ENCODE measurements at places on chromosomes 4 and X. TPM values are rescaled to one million over a fixed set of nuclear protein-coding genes. Genes with fewer than 3 reads are reported as not detected.

Gene ZAR1
- 0.03 TPM for polyA plus RNA-seq

Gene ODAPH
- polyA plus RNA-seq: not detected

Gene MBNL3
- polyA plus RNA-seq: 16.4 TPM

- H3K4me3 ChIP-seq: no peak overlapping the region
- no peaks in the 10 kb centered on the region for H3K4me1 ChIP-seq
- no peak overlapping the region for H3K27ac ChIP-seq
- DNase-seq: no peak
These were observed 194.8 kb downstream of the CHRDL1 start for GRCh38 chrX:110600745-110601310.

GRCh38 chr4:3634894-3635820 lies 102.9 kb upstream of the LRPAP1 start:
- no peak for DNase-seq
- no peak overlapping the region for H3K27ac ChIP-seq
- H3K36me3 ChIP-seq: no peaks in the 10 kb centered on the region
- H3K4me3 ChIP-seq: no peak overlapping the region
